ENCODE measurements at places on chromosomes 2 and 18.
A peak's percentile ranks its signal among the peaks of the same experiment; 100 is the strongest.

- DNase-seq: no peak
Observed at GRCh38 chr18:75205514-75206132, 3.3 kb downstream of the PTGR3 start.

DNA sequence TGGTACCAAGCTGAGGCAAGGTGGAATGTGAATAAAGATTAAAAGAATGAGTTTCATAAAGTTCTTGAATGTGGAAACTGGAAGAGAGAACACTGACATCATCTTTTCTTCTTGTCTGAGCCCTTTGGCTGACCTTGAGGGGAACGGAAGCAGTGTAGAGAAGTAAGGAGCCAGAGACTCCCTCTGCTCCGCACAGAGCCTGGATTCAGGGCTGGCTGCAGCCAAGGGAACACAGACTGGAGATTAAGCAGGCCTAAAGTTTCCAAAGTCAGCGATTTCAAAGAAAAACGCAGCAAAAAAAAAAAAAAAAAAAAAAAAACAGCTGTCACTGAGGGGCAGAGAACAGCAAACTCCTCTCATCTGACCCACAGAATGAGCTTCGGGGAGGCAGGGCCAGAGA, 19.3 kb upstream of the ALK start:
- no peak for DNase-seq

DNA sequence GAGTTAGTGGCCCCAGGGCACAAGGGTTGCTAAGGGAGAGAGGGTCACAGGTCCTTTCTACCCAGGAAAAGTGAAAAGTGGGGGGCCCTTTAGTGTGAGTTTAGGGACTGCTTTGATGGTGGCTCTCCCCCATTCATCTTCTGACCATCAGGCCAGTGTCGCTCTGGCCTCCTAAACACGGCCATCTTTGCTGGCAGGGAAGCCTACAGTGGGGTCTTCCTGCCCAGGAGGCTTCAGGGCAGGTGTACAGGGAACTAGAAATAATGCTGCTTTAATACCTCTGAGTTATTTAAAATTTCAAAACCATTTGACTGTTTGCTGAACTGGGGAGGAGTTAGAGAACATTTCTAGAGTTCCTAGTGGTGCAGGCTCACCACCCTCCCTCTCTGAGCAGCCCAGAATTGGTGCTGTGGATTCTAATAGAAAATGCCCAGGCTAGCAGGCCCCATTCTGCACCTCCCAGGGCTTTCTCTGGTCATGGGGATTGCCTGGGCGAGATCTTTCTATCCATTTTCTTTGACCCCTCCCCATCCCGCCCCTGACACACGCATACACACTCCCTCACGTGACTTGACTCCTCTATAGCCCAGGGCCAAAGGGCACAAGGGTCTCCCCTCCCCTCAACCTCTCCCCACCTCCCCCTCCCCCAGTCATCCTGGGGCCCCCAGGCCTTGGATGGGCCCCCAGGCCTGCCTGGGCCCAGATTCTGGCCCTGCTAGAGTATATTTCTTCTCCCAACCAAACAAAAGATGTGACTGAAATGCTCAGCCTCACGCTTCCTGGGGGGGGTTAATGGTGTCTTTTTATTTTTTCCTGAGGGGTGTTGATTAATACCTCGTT, 3.1 kb downstream of the PKDCC start:
- no peak for DNase-seq

DNA sequence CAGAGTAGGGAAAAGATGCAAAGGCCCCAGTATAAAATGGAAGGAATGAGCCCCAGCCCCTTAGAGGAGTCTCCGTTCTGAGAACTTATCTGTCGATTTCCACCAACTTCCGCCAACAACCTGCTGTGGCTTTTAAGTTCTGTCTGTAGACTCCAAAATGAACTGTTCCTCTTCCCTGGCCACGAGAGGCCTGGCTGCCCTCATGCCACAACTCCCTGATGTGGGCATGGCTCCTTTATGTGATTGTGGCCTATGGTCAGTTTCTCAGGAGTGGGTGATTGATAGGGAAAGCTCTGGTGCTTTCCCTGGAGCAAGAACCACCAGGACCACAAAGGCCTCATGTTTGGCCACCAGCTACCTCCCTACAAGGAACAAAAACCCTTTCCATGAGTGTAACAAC, 18.8 kb upstream of the CD207 start:
- no peak for DNase-seq

DNA sequence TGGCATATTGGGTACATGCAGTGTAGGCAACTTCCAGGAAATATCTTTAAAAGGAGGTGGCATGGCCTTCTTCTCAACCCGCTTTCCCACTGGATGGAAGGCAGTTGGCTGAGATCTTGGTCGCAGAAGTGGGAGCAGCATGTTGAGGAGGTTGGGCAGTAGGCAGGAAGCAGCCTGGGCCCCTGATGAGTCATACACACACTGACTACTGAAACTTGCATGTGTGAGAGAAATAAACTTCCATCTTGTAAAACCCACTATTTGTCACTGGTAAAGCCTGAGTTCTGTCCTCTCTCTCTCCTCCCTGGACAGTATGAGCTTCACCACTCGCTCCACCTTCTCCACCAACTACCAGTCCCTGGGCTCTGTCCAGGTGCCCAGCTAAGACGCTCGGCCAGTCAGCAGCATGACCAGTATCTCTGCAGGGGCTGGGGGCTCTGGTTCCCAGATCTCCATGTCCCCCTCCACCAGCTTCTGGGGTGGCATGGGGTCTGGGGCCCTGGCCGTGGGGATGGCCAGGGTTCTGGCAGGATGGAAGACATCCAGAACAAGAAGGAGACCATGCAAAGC, 233.8 kb upstream of the SPRED2 start:
- DNase-seq: no peak

- no peak for DNase-seq
Observed at GRCh38 chr2:65504814-65505697, 72.7 kb upstream of the SPRED2 start.

DNA sequence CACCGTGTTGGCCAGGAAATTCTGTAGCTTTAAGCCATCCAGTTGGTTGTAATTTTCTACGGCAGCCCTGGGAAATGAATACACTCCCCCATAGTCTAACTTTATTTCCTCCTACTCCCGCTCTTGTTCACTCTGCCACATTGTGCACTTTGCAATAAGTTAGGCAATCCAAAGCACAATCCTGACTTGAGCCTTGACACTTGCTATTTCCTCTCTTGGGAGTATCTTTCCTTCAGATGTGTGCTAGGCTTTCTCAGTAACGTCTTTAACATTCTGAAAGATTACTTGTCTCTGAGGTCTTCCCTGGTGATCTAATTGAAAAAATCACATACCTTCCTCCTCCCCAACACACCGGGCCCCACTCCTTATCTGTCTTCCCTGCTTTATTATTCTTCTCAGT, 65.9 kb upstream of the RAB27B start:
- DNase-seq: no peak

GRCh38 chr2:42191285-42192009, 22.3 kb downstream of the EML4 start:
- peak; percentile 10 for DNase-seq

DNA sequence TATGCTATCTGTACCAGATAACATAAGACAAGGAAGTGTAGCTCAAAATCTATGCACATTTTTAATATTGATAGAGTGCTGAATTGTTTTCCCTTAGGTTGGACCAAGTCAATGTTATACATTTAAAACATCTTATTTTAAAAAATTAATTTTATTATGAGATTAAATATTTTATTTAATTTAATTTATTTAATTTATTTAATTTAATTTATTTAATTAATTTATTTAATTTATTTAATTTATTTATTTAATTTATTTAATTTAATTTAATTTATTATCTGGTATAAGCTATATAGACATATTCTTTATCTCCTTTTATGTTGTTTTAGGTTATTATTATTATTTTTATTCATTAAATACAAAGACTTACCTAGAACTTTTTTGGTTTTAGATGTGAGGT, 551.7 kb upstream of the LRRTM1 start:
- no peak for DNase-seq

DNA sequence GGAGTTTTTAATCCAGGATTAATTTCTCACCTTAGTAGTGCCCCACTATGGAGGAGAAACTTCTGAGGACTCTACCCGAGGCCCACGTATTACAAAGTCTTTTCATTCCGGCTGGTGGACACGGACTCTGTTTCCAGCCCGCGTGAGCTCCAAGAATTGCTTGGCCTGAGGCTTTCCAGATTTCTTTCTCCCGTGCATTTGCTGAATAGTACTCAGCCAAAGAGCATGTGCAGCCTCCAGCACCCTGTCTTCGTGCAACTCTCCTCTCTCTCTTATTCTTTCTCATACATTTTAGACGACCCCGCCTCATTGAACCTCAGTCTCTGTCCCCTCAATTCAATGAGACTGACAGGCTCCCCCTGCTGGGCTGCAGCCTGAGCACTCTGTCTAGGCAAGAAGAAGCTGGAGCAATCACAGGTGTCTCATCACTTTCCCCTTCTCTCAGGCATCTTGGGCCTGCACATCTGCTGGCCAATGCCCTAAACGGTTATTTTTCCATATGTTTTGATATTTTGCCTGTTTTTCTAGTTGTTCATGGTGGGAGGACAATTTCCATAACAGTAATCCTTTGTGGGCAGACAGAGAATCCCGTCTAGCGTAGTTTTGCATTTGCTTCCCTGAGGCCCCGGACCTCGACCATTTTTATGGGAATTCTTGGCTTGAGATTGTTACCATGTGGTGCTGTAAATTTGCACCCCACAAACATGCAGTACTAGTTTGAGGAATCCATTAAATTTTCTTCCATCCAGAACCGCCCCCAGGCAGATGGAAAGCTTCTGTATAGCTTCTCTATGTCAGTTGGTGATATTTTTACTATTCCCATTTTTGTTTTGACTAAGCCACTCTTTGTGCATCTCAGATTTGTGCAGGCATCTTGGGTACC, 50.1 kb upstream of the LPIN2 start:
- DNase-seq: peak; percentile 64

- no peak for DNase-seq
Observed at GRCh38 chr2:12618576-12618975, 98.2 kb upstream of the TRIB2 start.

- DNase-seq: no peak
Observed at GRCh38 chr2:207182911-207183310, 17.2 kb upstream of the KLF7 start.

DNA sequence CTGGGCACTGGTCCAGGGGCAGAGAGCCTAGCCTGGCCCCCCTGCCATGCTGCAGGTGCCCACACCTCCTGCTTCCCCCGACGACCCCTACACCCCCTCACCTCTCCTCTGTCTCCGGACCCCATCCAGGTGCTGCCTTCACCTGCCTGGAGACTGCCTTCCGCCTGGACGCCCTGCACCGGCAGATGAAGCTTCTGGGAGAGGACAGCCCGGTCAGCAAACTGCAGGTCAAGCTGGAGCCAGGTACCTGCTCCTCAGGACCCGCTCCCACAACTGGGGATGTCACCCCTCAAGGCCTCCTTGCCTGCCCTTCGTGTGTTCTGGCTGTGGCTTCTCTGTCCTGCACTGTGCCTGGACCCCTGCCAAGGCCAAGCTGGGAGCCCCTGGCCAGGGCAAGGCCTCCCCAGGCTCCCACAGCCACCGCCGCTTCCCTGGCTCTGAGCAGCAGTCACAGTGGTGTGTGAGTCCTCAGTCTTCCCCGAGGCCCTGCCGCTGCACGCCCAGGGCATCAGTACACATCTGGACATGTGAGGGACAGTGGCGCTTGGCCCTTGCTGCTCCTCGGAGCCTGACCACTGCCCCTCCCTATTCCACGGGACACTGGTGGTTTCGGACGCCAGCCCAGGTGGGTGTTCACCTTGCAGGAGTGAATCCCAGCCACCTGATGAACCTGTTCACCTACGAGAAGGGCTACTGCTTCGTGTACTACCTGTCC, 6.3 kb downstream of the RNPEPL1 start:
- DNase-seq: no peak

DNA sequence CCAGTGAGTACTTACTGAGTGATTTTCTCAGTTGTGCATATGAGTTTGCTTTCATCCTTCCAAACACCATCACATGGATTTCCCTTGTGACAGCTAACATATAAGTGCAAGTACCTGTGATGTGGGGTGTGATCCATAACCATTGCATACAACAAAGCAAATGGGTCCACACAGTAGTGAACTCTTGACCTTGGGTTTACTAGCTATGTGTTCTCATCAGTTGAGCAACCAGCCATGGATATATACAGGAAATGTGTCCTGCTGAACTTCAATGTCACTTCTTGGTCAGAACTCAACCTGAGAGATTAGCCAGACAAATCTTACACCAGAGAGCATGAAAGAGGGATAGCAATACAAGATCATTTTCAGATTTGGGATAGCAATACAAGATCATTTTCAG, 420.9 kb upstream of the KCNH7 start:
- peak; percentile 4 for DNase-seq

- no peak for DNase-seq
Observed at GRCh38 chr2:123768233-123768632, 256.9 kb upstream of the CNTNAP5 start.

GRCh38 chr2:16687955-16688354, 22.3 kb upstream of the CYRIA start:
- DNase-seq: no peak

- no peak for DNase-seq
Observed at GRCh38 chr18:50119296-50119695, 75.7 kb downstream of the MYO5B start.

DNA sequence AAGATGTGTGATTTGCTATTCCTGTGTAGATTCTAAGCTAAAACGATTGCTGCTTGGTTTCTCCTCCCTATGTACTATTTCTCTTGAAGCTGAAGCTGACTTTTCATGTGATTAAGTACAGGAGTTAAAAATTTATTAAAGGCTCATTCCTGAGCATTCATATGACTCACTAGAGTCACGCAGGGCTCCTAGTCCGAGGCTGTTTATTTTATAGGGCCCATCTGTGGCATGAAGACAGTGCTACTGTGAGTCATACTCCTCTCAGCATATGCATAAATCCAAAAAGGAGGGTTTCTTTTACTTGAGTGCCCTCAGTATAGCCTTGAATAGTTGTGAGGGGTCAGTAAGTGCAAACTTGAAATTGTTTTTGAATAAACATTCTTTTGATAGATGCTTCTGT, 378.8 kb downstream of the PTPRM start:
- DNase-seq: no peak

DNA sequence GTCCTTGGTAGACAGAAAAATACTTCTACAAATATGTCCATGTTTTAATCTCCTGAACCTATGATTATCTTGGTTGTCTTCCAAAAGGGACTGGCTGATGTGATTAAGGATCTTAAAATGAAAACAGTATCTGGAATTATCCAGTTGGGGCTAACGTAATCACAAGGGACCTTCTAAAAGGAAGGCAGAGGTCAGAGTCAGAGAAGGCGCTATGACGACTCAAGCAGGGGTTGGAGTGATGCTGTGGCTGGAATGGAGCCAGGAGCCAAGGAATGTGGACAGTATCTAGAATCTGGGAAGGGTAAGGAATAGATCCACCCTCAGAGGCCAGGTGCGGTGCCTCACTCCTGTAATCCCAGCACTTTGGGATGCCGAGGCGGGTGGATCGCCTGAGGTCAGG, 4.2 kb upstream of the USP14 start:
- no peak for DNase-seq

- no peak for DNase-seq
Observed at GRCh38 chr2:129015397-129016285, 697.0 kb upstream of the HS6ST1 start.

GRCh38 chr2:197710424-197711042, 5.4 kb downstream of the MARS2 start:
- DNase-seq: no peak
